ENCODE measurements at places on chromosomes 3 and 15. TPM values are rescaled to one million over a fixed set of nuclear protein-coding genes. Genes with fewer than 3 reads are reported as not detected.

DNA sequence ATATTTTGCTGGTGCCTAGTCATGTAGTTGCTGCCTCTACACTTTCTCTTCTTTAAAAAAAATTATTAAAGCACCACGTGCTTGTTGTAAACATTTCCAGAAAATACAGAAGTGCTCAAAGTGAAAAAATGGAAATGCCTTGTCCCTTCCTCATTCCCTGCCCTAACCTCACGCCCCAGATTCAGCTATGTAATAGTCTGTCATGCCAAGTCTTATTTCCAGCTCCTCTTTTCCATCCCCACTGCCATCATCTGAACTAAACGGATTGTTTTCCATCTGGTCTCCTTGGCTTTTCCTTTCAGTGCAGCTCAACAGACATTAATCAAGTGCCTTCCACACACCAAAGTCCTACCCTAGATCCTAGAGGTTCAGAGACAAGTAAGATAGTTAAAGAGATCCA is 15.5 kb downstream of the ZNF774 start:
- DNase-seq = no peak

DNA sequence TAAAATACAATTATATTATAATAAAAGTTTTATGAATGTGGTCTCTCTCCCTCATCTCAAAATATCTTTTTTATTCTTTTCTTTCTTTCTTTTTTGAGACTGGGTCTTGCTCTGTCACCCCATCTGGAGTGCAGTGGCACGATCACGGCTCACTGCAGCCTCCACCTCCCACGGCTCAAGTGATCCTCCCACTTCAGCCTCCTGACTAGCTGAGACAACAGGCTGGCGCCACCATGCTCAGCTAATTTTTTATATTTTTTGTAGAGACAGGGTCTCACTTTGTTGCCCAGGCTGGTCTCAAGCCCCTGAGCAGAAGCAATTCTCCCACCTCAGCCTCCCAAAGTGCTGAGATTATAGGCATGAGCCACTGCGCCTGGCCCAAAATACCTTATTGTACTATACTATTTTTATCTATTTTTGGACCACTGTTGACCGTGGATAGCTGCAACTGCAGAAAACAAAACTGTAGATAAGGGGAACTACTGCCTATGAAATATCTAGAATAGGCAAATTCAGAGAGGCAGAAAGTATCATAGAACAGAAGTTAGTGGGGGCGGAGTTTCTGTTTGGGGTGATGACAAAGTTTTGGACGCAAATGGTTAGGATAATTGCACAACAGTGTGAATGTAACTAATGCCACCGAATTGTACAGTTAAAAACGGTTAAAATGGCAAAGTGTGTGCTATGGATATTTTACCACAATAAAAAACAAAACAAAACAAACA is 66.6 kb downstream of the SLC12A8 start:
- no peak for DNase-seq

DNA sequence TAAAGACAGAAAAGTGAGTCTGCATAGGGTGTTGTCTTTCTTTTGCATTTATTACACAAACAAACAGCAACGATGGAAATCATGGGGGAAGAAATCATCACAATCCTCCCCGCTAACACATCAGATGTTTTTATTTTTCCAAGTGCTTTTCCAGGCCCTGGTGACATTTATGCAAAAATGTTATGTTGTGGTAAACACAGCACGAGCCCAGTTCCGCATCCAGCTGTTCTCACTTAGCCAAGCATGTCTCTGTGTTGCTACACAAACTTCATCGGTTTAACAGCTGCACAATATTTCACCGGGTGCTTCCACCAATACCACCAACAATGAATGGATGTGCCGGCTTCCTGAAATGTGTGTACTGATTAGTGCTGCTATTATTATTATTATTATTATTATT is 53.7 kb upstream of the ABHD17C start:
- no peak for DNase-seq

- no peak for DNase-seq
These were observed 39.1 kb downstream of the MYO9A start for GRCh38 chr15:72078887-72079286.

DNA sequence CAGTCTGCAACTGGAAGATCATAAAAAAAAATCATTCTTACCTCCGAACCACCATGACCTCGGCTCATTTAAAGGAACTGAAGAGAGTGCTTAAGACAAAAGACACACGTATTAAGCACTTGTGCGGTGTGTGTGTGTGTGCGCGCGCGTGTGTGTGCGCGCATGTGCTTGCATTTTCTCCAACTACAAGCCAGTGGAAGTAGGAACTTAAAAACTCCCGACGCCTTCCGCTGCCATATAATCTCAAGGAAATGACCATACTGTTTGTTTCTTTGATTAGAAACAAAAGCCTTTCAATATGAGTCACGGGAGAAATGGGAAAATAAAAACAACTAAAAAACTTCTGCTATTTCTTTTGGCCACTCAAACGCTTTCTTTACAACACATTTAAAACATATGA is 32.4 kb downstream of the FRMD4B start:
- DNase-seq = no peak

DNA sequence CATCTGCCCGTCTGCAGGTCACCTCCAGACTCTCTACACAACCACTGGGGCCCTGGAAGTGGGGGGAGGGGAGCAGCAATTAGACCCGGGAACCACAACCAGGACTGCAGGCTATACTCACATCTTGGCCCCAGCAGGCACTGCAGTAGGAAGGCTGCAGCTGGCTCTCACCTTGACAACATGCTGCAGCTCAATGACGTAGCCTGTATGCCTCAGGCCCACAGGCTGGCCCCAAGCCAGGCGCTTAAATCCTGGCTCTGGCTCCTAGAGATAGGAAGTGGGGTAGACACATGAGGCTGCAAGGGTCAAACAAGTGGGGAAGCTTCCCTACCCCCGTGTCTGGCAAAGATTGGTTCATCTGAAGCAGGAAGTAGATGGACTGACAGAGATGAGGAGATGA is 4.6 kb upstream of the QRICH1 start:
- DNase-seq = no peak

DNA sequence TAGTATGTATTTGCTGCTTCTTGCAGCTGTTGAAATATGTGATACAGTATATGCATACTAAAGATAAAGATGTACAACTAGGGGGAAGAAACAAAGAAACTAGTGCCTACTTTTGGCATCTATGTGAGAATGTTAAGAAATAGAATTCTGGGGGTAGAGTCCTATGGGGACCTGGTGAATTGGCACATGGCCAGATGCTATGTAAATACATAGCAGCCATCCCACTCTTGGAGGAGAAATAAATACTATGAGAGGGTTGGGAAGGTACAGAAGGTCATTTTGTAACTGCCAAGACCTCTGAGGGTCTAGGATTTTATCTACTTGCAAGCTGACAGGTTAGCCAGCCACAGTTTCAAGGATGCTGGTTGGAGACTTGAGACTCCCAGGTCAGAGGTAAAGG is 298.3 kb upstream of the TBL1XR1 start:
- DNase-seq = no peak

DNA sequence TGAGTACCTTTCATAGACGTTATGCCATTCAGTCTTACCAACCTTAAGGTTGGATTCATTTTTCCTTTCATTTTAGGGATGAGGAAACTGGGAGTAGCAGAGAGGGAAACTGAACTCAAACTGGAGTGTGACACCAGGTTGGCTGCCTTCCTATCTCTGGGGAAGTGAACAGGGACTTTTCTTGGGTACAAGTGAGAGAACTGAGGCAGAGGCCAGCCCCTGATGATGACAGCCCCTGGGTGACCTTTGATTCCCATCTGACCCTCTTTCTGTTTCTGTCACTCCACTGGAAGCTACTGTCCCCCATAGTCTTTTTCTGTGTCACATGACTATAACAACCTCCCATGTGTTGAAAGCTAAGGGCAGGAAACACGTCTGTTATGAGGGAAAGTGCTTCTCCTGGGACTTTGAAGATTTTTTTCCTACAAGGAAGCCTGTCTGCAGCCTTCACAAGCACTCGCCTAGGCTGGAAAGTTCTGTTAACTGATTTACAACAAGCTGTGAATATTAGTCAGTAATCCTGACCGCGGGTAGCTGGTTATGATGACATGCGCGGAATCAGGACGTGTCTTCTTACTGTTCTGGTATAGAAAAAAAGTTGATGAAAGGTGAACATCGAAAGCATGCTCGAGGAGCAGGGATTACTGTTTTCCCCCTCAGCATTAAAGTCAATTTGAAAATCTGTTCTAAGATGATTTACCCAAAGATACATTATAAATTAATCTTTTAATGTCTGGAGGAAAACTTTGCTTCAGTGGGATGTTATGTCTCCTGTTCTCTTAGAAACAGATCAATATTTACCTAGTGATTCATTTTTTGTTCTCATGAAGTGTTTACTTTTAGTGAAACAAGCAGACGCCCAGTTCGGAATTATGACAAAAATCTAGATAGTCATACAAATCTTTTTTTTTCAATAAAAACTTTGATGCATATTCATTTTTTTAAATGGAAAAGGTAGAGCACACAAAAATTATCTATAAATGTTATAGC is 31.5 kb downstream of the ABHD2 start:
- peak; percentile 67 for DNase-seq

GRCh38 chr3:90035643-90036042 is 928.2 kb downstream of the EPHA3 start:
- DNase-seq = no peak

DNA sequence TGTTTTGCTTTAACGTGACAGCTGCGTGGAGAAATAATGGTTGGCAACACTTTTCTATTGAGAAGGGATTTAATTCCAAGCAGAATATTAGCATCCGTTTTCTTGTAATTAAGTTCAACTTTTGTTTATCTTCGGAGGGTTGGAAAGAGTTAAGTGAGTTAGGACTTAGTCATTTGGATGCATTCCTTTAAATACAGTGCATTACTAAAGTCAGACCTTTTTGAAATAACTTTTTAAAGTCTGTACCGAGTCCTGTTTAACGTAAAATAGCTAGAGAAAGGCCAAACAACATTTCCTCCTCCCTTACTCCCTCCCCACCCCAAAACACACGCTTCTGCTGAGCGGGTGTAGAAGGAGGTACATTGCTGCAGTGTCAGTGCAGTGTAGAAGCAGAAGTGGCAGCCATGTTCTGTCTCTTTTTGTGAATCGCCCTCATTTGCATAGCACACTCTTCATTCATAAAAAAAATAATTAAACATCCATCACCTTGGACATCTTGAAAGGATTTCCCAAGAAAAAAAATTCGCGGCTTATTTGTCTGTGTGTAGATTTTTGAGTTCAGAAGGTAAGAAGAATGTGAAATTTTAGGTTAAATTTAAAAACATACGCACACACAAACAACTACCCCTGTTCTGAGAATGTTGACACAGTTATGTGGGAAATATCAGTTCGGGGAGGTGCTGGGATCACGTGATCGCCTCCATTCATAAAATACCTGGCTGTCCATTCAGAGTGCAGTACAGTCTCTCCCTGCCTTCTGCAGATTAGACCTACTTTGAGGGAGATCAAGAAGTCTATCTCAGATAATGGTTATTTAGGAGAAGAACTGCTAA is 1.6 kb downstream of the SPRED1 start:
- peak; percentile 78 for DNase-seq

DNA sequence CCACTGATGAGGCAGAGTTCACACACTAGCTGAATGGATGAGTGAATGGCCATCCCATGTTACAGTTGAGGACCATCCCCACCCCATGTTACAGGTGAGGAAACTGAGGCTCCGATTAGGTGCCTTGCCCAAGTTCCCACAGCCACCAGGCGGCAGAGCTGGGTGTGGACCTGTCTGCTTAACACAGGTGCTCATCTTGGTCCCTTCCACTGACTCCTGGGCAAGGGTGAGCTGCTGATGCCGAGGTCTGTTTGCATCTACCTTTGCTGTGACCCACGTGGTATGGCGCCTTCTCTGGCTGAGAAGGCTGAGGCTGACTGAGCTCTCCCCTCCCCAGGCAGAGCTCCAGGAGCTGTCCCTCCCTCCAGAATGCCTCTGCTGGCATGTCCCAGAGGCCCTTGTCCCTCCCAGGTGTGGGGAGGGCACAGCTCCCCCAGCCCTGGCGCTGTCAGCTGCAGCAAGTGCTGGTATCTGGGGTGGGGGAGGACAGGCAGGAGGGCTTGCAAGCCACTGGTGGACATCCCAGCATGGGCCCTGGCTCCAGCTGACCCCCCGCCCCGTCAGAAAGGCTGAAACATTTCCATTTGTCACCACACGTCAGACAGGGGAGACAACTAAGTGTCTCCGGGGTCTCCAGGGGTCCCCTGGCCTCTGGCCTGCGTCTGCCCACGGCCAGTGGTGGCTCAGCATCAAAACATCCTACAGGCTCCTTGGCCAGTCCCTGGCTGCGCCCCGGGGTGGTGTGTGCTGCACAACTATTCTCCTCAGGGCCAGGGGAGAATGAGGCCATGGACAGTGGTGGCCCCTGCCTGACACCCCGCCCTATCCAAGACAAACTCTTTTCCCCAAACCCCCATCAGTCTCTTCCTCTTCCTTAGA is 105.4 kb downstream of the ADCY5 start:
- no peak for DNase-seq

DNA sequence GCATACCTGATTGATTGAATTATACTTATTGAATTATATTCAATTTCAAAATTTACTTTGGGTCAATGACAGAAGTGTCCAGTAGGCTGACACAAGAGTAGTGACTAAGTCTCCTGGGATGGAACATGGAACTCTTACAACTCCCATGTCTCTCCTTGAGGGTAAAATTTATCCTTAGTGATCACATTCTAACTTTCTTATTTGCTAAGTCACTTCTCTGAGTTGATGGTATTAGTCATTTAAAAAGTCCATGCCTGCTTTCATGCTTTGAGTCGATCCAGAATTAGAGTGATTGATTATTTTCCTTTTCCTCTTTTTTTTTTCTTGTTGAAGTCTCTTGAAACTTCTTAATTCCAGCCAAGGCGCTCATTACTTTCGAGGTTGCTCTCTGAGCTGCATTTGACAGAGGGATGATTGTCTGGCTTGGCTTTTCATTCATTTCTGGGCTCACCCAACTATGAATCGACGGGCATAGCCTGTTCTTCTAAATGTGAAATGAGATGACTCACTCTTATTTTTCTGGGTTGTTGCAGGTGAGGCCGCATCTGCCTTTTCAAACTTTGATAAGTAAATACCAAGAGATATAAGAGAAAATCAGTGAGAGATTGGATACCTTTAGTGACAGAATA is 34.9 kb downstream of the LRRC3B start:
- DNase-seq = no peak

DNA sequence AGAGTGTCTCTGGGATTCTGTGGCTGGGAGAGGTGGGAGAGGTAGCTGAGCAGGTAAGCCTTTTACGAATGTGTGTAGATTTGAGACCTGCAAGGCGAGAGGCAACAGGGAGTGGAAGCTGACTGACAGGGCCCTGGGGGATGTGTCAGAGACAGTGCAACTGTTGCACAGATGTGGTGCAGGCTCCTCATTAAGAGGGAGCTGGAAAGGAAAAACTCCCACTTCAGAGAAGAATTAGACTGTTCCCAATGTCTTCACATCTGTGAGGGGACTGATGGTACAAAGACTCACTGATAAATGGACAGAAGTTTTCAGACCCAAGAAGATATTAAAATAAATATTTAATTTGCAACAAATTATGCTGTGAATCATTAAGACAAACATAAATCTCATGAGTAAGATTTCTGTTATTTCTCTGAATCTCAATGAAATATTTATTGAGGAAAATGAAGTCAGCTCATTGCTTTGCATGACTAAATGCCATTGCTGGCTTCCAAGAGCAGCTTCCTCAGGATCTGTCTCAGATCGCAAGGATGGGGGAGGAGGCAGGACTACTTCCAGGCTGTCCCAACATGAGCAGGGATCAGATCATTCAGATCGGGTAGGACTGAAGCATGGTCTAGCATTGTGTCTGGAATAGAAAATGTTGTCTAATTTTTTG is 127.3 kb upstream of the ROPN1 start:
- DNase-seq = no peak

Gene SLC35G2
- 1.5 TPM for total RNA-seq

Gene ARHGEF26
- total RNA-seq = 17.1 TPM

Gene CAMK2N2
- not detected for total RNA-seq

Gene STRA6
- total RNA-seq = 13.6 TPM

Gene RPUSD3
- 38.7 TPM for total RNA-seq

Data from hepatocyte (in vitro differentiated cells).